ENCODE measurements at places on chromosomes 7 and 10.
A peak's percentile ranks its signal among the peaks of the same experiment; 100 is the strongest.

DNA sequence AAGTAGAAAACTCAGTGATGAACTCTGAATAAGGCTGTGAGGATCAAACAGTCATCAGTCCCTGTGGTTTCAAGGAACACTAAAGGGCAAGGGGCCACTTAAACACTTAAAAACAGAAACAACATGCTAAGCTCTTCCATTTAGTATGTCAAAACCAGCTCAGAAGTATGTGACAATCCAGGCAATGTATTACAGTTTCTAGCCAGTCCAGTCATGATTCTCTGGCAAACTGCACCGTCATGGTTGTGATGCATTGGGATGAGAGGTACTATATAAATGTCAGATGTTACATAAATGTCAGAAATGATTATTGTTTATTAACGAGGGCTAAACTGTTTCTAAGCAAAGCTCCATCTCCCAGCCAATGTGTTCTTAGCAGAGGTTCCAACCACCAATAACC lies 4.7 kb upstream of the CREB5 start:
- no peak for DNase-seq

- DNase-seq: no peak
These were observed 109.4 kb downstream of the WDFY4 start for GRCh38 chr10:48794074-48794473.

GRCh38 chr10:110220398-110220797 lies 13.0 kb downstream of the MXI1 start:
- DNase-seq: no peak

DNA sequence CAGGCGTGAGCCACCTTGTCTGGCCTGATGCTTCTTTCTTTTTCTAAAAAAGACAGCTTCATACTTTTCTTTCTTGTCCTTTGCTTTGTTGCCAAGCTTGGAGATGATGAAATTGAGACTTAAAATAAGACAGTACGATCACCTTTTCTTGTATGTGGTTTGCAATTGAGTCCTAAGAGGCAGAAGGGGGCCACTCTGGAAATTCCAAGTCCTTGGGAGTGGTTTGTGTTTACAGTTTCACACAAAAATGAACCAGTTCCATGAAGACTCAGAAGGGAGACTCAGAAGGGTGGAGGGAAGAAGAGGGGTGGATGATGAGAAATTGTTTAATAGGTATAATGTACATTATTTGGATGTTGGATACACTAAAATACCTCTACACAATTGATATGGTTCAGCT lies 70.7 kb upstream of the TNS3 start:
- DNase-seq: no peak

DNA sequence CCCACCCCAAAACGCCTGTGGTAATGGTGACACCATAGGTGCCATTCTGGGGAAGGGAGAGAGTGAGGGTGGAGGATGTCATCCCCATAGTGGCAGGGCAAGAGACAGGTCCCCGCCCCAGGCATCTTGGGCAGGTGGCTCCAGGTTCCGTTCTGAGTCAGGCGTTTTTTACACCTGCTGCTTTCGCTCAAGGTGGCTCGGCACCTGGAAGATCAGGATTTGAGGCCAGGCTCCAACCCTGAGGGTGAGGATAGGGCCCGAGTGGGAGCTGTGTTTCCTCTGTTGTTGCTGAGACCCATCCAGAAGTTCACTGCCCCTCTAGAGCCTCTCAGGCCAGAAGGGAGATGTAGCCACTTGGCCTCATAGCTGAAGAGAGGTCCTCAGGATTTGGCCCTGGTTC lies 36.6 kb upstream of the DUSP5 start:
- DNase-seq: no peak

GRCh38 chr10:30415593-30415992 lies 18.4 kb upstream of the MAP3K8 start:
- DNase-seq: no peak

DNA sequence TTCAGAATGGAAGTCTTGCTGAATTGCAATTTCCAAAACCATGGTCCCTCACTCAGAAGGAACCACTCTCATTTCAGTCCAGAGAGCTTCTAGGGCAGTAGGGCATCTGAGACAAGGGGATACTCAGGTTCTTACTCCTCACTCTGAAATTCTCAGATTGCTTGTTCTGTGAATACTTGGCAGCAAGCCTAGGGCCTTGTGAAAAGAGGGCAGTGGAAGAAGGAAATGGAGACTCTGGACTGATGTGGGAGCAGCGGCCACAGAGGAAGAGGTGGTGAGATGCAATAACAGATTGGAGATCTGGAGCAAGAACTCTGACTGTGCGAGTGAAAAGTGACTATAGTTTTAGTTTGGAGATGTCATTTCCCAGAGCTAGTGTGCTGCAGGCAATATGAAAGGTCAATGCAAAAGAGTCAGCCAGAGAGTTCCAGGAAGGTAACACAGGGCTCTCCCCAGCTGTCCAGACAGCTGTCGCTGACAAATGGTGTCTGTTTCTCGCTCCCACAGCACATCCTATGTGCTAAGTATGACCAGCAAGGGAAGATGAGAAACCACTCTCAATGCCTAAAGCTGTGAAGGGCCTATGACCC lies 291.6 kb upstream of the KIAA1217 start:
- no peak for DNase-seq

DNA sequence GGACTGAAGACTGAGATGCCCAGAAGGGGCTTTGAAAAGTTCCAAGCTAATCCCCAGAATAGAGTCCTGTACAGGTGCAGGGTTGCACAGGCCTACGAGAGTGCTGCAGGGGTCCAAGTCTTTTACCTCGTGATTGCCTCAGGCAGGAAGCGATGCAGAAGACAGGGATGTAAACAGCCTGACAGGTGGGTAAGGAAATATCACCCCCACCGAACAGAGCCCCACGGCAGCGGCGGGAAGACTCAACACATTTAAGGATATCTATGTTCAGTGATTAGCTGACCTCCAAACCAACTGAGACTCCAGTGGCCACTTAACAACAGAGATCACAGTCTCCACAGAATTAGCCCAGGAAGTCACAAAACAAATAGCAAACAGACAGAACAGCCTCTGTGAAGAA lies 73.9 kb upstream of the VIPR2 start:
- no peak for DNase-seq

DNA sequence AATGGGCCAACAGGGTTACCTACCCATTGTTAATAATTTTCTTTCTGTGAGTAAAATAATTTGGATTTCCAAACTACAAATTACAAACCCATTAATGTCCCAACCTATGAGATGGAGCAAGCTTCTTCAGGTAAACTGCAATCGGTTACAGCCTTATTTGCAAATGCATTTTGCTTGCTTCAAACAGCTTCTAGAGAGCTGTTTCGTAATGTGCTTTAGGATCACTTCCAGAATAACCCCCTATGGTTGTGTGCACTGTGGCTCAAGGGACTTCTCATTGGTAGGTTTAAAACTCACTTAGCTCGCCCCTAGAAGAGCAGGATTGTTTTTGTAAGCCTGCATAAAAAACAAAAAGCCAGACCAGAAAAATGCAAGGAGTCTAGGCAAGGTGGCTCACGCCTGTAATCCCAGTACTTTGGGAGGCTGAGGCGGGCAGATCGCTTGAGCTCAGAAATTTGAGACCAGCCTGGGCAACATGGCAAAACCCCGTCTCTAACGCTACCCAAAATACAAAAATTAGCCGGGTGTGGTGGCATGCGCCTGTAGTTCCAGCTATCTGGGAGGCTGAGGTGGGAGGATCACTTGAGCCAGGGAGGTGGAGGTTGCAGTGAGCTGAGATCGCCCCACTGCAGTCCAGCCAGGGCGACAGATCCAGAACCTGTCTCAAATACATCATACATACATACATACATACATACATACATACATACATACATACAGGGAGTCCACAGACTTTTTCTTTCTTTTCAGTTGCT lies 3.3 kb upstream of the MAP3K8 start:
- DNase-seq: no peak

DNA sequence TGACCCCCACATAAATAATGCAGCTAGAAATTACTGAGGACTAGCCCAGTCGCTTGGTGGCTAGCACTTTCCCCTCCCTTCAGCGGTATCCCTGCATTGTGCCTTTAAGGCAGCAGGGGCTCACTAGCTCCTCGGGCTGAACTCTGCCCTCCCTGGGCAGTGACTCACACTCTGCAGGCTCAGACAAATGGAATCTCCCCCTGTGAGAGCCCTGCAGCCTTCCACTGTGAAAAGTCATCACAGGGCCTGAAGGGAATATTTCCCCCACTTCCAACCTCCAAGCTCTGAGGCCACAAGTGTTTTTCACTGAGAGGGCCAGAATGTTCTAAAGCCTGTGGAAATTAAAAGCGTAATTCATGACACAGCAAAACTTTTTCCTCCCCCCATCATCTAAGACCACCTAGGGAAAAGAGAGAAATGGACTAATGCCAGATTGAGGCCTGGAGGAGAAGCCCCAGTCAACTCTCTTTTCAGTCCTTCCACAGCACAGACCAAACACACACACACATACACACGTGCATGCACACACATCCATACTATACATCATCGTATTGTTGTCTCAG lies 93.6 kb upstream of the COL1A2 start:
- DNase-seq: no peak

DNA sequence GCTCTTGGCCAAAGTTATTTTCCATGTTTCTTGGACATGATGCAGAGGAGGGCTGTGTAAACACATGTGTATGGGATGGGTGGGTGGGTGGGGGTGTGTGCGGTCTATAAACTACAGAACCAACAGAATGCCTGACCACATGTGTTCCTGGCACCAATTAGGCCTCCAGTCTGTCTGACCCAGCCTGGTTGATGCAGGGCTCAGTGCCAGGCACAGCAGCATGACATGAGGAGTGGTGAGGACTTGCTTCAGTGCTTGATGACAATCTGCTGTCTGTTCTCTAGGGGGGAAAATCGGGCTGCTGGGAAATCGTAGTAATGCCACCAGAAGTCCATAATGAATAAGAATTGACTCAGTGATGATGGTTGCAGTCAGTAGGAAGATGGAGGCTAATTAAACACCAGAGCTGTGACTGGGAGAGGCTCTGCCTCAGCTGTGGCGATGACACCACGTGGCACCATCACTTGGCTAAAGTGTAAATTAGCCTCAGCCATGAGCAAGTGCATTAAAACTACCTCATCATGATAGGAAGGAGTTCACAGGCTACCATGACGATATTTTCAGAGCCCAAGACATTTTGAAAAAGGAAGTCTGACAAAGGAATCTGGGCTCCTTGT lies 260.1 kb upstream of the PODXL start:
- no peak for DNase-seq

GRCh38 chr10:68474021-68474420 lies 2.2 kb upstream of the DNA2 start:
- no peak for DNase-seq

GRCh38 chr7:39271402-39271801 lies 293.7 kb downstream of the POU6F2 start:
- no peak for DNase-seq

- no peak for DNase-seq
These were observed 8.0 kb upstream of the PKD1L1 start for GRCh38 chr7:47956220-47956619.

DNA sequence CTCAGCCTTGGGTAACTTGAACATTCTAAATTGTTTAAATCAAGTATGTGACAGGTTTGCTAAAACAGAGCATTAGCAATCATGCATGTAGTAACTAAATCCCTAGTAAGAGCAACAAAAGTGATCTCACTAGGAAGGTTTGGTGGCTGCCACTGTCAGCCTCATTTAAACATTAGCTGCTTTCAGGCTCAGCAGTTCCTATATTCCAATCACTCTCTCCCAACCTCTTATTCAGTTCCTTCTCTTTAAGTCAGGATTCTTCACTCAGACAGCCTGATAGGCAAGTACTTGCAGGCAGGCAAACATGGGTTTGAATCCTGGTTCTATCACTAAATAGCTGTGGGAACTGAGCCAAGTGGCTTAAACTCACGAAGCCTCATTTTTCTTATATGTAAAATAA lies 3.6 kb downstream of the CREB3L2 start:
- DNase-seq: no peak

DNA sequence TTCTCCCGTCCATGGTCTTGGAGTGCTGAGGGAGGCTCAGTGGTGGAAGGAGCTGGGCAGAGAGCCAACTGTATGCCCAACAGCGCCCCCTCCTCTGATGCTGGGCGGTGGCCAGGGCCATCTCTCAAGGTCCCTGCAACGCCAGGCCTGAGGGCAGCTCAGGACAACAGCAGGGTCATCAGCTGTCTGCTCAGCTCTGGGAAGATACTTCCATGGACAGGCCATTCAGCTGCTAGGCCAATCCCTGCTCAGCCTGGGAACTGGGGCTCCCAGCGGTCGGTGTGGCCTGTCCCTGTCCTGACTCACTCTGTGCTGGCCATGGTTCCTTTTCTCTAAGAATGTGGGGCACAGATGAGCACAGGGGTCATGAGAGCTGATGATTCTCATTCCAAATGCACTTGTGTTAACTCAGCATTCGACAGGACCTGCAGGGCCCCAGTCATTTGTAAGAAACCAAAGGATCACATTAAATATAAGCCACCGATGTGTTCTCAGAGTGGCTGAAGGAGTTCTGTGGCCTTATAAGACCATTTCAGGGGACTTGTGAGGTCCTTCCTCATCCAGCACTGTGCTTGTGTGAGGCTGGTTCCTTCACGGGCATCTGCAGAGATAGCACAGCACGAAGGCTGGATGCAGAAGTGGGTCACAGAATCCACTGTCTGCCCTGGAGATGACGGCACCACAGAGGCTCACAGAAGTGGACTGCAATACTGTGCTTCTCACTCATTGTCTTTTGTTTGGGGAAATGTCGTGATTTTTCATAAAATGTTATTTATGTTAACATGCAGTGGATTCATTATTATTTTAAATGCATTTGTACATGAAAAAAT lies 73.0 kb downstream of the ADCY1 start:
- no peak for DNase-seq

GRCh38 chr7:131945313-131945911 lies 389.0 kb upstream of the PODXL start:
- peak; percentile 32 for DNase-seq

- DNase-seq: no peak
These were observed 99.3 kb upstream of the DDC start for GRCh38 chr7:50664461-50664922.

- DNase-seq: no peak
These were observed 17.9 kb downstream of the ZNF488 start for GRCh38 chr10:47366181-47366631.

DNA sequence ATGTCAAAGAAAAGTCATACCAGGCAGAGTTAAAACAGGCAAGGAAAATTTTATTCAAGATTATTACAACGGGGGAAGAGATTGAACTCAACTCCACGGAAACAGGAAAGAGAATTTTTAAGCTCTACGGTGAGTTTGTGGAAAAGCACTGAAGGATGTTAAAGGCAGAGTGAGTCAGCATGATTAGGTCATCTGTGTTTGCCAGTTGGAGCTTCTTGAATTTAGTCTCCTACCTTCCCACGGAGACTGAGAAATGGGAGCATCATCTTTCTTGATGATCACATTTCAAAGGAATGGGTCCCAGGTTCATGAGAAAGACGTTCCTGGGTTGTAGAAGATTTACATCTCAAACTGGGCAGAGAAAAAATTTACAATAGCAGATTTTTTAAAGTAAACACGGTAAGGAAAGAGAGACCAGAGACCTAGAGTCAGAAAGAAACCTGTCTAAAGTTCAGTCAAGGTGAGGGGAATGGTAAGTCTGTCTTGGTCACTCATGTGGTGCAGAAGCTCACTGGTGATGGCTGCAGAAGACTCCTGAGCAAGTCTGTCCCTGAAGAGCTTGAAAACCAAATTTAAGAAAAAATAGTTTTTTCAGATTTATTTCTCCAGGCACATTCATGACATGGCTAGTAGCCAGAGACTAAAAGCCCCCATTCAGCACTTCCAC lies 516.9 kb upstream of the LRRN3 start:
- DNase-seq: no peak

- no peak for DNase-seq
These were observed 41.4 kb downstream of the HTR7 start for GRCh38 chr10:90816466-90816865.

GRCh38 chr7:95531605-95532219 lies 46.0 kb downstream of the ASB4 start:
- no peak for DNase-seq

Measured in putamen (tissue), 1 donor.